ENCODE measurements at places on chromosomes 7 and 10.
A peak's percentile ranks its signal among the peaks of the same experiment; 100 is the strongest.

GRCh38 chr7:49839863-49840645 lies 66.6 kb downstream of the VWC2 start:
- DNase-seq: no peak

GRCh38 chr10:120613180-120613579 lies 156.2 kb downstream of the PLPP4 start:
- DNase-seq: no peak

GRCh38 chr7:41219276-41219675 lies 483.6 kb downstream of the INHBA start:
- no peak for DNase-seq

DNA sequence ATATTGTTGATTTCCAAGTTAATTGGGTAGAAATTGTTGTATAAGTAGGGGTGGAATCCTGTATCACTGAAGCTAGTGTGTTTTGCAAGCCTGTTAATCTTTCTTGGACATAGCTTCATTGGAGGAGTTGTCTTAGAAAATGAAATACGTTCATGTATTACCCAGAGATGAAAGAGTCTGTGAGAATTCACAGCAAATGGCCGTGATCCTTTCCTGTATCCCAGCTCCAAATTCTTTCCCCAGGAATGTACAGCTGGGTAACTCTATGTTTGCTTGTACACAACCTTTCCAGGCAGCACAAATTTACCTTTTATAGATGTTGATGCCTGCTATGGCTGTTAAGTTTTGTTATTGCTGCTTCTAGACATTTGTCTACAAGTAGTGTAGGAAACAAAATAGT lies 18.7 kb downstream of the MYPN start:
- no peak for DNase-seq

DNA sequence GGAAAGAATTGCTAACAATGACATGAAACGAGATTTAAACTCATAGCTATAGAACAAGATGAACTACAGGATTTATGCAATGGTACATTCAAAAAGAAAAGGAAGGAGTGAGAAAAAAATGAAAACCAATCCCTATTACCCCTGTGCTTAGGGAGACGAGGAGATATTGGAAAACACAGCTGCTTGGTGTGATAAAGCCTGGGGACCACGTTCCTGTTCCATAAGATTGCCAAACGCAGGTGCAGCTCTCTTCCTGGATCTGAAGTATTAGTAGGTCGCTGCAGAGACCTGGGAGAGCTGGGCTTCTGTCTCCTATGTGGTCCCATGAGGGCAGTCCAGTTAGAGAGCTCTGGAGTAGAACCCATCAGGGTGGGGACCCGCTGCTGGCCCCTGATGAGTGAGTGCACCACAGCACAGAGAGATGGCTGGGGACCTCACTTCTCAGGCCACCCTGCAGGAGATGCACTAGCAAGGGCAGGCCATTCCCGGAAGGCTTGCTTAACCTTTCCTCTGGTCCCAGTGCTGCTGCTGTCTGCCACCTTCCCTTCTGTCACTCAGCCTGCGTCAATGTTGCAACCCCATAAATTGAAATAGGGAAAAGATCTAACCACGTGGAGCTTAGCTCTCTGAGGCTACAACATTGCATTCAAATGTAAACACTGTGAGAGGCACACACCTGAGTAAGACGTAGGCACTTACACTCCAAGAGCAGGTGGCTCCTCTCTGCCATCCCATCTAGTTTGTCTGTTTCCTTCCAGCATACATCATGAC lies 57.9 kb downstream of the MTPN start:
- no peak for DNase-seq

DNA sequence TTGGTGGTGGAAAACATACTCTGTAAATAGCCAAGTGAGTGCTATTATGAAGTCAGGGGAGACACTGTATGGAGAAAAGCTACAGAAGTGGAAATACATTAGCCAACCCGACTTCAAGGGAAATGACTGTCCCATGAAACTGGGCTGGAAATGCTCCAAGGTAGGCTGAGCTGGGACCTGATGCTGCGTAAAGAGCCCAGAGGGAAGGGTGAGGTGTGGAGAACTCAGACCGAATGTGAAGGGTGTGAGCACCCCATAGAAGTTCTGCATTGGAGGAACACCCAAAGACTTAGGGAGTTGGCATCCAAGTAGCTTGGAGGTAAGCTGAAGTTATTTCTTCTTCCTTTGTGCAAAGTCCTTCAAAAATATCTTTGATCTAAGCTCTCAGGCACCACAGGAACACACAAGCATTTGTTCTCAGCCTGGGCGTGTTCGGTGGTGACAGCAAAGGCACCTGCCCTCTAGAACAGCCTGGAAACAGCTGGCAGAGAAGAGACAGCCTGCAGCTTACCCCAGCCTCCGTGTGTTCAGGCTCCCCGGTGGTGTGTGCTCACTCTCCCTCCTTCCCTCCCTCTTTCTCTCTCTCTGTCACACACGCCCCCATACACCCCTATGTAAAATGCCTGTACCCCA lies 19.1 kb upstream of the GJD4 start:
- no peak for DNase-seq

DNA sequence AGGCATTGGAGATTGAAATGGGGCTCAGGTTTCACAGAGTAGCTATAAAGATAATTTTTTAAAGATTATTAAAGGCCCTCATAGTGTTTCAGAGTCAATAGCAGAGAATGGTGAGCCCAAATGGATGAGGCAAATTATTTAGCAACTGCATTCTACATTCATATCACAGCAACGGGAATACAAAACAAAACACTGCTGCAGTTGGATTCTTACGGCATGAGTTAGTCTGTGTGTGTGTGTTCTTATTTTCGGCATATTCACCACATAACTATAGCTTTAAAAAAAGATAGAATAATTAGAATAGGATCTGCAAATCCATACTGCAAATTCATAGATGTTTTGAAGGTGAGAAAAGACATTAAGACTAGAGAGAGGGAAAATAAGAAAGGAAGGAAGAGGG lies 66.0 kb downstream of the SUGCT start:
- no peak for DNase-seq

GRCh38 chr7:143145-143751 lies 49.1 kb upstream of the FAM20C start:
- DNase-seq: no peak

GRCh38 chr7:147197006-147197405 lies 1080.4 kb downstream of the CNTNAP2 start:
- peak; percentile 2 for DNase-seq

DNA sequence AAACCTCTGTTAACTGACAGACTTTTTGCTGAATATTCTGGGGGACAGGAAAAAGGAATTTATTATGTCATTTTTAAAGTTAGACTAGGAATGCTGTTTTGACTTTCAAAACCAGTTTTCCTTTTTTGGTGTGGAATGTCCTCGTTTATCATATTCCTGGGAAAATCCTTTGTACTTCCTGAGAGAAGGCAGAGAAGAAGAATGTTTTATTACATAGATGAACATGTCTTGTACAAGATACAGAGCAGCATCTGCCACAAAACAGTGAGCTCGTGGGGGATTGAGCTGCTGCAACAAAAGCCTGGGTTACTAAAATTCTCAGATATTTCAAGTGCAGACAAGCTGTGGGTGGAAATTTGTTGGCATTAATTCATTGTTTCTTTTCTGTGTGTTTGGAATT lies 20.2 kb downstream of the MCU start:
- no peak for DNase-seq

- no peak for DNase-seq
Observed at GRCh38 chr10:86363833-86364490, 2.6 kb downstream of the GRID1 start.

GRCh38 chr7:47350425-47350824 lies 231.5 kb downstream of the TNS3 start:
- DNase-seq: no peak

GRCh38 chr7:33916357-33917081 lies 11.2 kb downstream of the BMPER start:
- no peak for DNase-seq

- no peak for DNase-seq
Observed at GRCh38 chr7:1498370-1499305, 5.6 kb downstream of the INTS1 start.

DNA sequence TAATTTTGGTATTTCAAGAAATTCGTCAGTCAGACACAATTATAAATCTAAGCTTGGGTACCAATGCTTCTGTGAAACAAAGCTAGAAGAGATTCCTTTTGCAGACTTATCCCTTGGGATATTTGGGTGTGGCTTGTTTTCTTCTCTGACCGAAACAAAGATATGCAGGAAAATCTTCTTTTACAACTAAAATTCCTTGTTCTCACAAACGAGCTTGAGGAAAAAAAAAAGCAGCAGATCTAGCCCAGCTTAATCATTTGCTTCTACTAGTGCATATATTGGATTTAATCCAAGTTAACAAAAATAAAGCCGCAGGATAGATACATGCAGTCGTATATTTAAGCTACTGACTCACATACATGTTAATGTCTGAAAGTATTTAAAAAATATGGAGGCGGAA lies 104.2 kb downstream of the PRTFDC1 start:
- no peak for DNase-seq

Data from H54 (cell line).